AML-193 (cell line): ENCODE measurements at places on chromosomes 6 and 20.
A peak's percentile ranks its signal among the peaks of the same experiment; 100 is the strongest.

DNA sequence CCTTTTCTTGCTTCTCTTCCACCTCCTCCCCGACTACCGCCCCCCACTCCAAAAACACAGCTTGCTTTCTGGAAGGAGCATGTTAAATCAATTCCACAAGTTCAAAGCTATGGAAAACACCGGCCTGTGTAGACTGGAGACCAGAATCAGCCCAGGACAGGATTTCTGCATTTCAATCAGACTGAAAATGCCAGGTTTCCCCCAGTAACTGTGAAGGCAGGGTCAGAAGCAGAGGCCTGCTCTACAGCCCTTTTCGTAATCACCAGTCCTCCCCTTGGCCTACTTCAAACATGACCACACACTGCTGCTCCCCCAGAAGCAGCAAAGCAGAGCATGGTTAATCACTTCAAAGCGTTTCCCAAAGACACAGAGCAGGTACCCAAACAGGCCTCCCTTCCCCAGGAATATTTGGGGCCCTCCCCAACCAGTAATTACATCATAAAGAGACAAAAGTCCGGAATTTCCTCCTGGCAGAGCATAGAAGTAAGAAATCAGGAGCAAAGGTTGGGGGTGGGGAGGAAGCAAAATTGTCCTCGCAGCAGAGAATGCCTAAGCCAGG, 38.4 kb downstream of the ZMYND8 start:
- DNase-seq = no peak

DNA sequence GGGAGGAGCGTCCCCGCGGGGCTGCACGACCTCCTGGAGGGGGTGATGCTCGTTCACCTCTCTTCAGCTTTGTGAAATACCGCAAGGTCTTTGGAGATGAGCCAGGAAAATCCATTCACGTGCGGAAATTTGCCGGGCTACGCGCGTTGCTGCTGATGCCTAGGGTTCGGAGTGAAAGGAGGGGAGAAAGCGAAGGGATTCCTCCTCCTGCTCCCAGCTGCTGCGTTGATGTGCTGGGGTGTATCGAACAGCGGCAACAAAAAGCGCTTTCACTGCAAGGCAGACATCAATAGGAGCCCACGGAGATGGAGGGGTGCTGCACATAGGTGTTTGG, 391 bp upstream of the B3GAT2 start:
- no peak for DNase-seq

DNA sequence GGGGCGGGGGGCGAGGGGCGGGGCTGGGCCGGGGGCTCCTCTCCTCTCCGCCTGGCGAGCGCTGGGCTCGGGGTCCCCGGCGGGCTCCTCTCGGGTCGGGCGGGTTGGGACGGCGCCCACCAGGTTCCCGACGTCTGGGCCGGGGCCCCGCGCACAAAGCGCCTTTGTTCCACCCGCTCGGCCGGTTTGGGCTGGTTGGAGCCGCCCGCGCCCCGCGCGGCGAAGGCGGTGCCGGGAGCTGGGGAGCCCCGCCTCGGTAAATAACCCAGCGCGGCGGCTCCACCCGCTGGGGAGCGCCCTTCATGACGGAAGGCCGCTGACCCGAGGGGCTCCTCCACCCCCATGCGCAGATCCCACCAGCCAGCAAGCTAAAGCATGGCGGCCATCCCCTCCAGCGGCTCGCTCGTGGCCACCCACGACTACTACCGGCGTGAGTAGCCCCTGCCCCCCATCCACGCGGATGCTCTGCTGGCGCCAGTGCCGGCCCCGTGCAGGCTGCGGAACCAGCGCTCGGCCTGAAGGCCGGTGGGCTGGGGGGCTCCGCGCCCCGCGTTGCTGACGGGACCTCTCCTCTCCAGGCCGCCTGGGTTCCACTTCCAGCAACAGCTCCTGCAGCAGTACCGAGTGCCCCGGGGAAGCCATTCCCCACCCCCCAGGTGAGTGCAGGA, 503 bp downstream of the PPDPF start:
- peak; percentile 54 for DNase-seq

DNA sequence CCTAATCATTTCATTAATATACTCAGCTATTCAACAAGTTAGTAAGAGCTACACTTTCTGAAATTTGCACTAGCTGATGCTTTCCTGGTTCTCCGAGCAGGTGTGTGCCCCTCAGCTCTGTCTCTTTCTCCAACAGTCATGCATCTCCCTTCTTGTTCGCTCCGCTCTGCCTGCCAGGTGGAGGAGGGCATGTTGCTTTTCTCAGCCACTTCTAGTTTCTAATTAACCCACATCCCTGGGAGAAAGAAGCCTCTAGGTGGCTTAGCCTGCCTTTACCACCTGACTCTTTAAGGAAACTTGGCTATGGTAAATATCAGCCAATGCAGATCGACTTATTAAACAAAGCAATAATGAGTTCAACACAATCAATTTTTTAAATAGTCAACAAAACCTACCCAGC, 34.2 kb downstream of the LRFN2 start:
- no peak for DNase-seq

DNA sequence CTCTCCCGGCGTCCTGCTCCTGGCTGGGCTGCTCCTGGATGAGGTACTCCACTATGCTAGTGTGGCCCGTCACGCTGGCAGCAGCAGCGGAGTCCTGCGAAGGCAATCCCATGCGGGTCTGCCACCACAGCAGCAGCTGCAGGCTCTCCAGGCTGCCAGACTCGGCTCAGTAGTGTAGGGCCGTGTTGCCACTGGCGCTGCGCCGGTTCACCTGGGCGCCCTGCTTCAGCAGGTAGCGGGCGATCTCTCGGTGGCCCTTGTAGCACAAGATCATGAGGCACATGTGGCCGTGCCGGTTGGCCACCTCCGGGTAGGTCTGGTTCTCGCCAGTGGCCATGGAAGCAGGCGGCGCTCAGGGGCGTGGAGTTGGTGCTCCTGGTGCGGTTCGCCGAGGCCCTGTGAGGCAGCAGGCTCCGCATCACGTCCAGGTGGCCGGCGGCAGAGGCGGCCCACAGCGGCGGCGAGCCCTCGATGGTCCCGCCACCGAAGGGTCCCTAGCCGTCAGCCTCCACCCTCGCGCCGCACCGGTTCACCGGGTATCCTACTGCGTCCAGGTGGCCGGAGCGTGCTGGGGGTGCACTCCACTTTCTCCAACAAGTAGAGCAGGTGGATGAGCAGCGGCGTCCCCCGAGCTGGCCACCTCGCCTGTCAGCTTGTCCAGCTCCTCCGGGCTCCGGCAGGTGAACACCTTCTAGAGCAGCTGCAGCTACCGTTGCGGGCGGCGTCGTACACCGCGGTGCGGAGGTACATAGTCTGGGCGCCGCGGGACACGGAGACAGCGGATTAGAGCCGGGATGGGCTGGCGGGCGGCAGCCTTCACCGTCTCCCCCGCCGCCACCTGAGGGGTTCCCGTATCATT, 19.8 kb downstream of the RFPL4B start:
- no peak for DNase-seq

GRCh38 chr6:15522026-15522425, 140.8 kb downstream of the DTNBP1 start:
- no peak for DNase-seq

GRCh38 chr6:169885831-169886230, 134.4 kb downstream of the ERMARD start:
- no peak for DNase-seq

DNA sequence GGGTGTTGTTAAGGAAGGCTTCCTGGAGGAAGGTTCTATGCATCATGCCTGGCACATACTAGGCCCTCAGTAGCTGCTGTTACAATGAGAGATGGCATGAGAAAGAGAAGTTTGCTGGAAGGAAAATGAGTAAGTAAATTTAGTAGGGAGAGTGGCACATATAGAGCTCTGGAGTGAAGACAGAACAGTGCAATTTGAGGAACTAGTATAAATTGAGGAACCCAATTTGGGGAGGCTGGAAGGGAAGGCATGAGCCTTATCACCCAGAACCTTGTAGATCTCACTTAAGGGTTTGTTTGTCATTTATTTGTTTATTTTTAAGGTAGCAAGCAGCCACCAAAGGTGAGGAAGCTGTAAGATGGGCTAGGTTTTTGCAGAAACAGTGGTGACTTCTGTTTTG, 87.1 kb upstream of the SCGN start:
- DNase-seq = peak; percentile 56

- no peak for DNase-seq
These were observed 191.0 kb downstream of the IBTK start for GRCh38 chr6:82056567-82056966.

GRCh38 chr6:35411066-35411465, 41.1 kb upstream of the FANCE start:
- DNase-seq = no peak

DNA sequence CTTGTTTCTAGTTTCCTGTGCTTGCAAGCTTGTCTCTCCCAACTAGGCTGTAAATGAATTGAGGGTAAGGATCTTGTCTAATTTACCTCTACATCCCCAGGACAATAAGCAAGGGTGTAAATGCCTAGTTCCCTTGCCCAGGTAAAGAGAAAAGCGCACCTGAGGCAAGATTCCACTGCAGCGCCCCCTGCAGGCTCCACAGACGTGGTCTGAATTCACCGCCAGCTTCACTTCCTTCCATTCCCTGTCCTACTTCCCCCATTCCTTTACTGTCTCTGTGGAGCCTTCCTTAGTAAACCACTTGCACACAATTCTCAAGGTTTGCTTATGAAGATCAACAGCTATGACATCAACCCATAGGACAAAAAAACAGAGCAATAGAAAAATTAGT, 42.3 kb downstream of the ANKEF1 start:
- no peak for DNase-seq

GRCh38 chr6:167575158-167575696, 250.3 kb downstream of the TTLL2 start:
- DNase-seq = no peak

- no peak for DNase-seq
These were observed 48.6 kb upstream of the NAA20 start for GRCh38 chr20:19968466-19969073.

DNA sequence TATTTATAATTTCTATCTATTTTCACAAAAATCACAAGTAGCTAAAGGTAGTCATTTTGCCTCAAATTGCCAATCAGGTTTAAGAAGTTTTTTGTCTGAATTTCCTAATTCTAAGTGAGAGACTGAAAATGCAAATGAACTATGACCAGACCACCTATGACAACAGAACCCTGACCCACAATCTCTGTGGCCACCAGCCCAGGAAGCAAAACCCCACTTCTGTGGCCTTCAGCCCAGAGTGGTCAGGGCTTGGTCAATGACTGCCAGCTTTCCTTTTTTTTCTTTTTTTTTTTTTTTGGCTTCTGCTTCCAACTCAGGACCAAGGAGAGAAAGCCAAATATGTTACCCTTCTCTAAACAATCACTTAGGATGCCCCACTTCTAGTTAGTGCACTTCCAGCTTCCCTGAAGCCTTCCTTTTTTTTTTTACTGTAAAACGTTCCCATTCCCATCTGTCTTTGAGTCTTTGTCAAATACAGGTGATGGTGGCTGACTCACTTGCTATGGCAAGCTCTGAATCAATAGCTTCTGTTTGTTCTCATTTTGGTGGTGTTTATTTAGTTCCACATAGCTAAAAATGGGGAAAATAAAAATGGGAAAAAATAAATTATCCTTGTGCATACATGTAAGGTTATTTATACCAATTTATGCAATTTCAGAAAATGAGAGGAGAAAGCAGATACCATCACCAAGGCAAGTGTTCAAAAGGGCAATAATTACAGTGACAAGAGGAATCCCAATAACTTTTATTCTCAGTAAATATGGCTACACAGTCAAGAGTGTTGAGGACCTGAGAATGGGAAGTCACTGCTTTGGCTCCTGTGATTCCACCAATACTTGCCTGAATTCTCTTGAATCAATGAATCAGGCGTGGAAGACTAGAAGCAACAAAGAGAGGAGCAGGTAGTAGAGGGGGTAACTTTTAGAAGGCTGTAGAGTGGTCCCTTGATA, 170.3 kb upstream of the PDE7B start:
- DNase-seq = no peak

DNA sequence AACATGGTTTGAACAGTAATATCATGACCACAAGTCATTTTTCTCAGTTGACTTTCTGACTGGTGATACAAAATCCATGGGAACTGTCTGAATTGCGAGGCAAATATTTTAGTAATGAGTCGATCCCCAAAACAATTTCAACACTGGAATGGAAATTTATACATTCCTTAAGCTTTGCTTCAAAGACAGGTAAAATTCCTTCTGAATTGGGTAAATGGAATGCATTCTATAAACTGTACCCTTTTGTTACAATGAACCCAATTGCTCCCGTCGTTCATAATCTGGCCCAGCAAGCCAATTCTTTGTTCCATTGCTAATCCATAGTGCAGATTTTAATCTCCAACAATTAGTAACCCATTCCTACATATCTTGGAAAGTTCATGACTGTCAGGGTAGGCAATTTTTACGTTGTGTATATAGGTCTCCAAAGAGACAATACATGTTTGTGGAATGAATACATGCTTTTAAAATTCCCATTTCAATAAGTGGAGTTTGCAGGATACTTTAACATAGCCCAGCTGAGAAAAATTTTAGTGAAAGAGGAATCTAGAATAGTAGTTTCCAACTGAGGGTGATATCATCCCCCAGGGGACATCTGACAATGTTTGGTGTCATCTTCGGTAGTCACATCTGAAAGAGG, 32.7 kb downstream of the CYP24A1 start:
- no peak for DNase-seq

DNA sequence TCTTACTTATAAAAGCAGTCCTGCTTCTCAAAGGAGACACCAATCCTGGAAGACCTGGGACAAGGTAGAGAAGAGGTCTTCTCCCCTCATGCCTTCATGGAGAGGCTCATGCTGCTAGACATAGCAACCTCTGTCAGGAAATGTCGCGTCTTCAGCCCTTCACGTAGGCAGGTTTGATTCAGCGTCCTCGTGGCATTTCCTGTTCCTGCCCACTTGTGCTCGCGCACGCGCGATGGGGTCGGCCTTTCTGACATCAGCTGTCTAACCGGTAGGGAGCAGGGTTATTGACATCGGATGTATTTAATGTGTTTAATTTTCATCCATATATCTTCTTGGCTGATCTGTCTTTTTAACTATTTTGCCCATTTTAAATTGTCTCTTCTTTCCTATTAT, 292.4 kb downstream of the THBS2 start:
- DNase-seq = no peak

- no peak for DNase-seq
These were observed 46.3 kb downstream of the GABRR2 start for GRCh38 chr6:89268776-89269175.

- no peak for DNase-seq
These were observed 30.6 kb upstream of the FOXC1 start for GRCh38 chr6:1579096-1579495.

GRCh38 chr6:152048921-152049320, 241.4 kb downstream of the ESR1 start:
- DNase-seq = no peak

GRCh38 chr6:6881438-6882225, 226.1 kb upstream of the RREB1 start:
- DNase-seq = no peak

GRCh38 chr20:16308754-16309153, 264.5 kb downstream of the KIF16B start:
- DNase-seq = no peak

- DNase-seq = peak; percentile 37
These were observed 18.0 kb downstream of the TUBB2A start for GRCh38 chr6:3139090-3139903.
